ENCODE measurements at places on chromosomes 7 and 10.

DNA sequence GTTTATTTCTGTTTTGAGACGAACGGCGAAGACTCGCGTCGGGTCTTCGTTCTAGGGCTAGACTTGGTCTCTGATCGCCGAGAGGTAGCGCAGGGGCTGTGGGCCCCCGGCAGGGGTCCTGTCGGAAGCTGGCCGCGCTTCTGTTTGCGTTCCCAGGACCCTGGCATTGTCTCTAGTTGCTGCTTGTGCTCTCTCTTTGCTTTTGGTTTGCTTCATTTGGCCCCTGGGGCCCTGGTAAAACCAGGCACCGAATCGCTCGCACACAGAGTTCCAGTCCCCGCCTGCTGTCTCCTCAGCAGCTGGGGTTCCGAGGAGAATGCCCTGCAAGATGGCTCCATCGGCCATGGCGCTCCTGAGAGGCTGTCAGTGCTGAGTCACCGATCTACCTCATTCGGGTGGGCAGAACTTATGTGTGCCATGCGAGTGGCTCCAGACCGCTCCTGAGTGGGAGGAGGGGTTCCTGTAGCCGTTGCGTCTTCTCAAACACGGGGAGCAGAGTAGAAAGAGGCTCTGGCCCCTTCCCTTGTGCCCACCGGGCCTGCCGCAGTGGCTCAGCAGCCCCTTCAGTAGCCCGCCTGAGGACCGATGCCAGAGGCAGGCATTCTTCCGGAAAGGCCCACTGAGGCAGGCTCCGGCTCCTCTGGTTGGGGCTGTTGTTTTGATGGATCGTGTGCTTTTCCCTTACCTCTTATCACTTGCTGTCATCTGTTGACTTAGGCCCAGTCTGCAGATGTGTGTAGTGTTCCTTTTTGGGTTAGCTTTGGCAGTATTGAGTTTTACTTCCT lies 826 bp downstream of the CHPF2 start:
- peak; percentile 56 for DNase-seq

GRCh38 chr7:149854611-149855360 lies 16.6 kb downstream of the ZNF862 start:
- no peak for DNase-seq

DNA sequence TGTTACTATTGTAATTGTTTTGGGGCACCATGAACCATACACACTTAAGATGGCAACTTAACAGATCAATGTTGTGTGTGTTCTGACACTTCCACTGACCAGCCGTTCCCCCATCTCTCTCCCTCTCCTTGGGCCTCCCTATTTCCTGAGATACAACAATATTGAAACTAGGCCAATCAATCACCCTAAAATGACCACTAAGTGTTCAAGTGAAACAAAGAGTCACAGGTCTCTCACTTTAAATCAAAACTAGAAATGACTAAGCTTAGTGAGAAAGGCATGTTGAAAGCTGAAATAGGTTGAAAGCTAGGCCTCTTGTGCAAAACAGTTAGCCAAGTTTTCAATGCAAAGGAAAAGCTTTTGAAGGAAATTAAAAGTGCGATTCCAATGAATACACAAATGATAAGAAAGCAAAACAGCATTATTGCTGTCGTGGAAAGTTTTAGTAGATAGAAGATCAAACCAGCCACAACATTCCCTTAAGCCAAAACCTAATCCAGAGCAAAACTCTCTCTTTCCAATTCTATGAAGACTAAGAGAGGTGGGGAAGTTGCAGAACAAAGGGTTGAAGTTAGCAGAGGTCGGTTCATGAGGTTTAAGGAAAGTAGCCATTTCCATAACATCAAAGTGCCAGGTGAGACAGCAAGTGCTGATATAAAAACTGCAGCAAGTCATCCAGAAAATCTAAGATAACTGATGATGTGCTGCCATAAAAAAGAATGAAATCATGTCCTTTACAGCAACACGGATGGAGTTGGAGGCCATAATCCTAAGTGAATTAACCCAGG lies 90.6 kb downstream of the MTPN start:
- DNase-seq = no peak

GRCh38 chr10:58645416-58646146 lies 132.9 kb downstream of the BICC1 start:
- DNase-seq = no peak

DNA sequence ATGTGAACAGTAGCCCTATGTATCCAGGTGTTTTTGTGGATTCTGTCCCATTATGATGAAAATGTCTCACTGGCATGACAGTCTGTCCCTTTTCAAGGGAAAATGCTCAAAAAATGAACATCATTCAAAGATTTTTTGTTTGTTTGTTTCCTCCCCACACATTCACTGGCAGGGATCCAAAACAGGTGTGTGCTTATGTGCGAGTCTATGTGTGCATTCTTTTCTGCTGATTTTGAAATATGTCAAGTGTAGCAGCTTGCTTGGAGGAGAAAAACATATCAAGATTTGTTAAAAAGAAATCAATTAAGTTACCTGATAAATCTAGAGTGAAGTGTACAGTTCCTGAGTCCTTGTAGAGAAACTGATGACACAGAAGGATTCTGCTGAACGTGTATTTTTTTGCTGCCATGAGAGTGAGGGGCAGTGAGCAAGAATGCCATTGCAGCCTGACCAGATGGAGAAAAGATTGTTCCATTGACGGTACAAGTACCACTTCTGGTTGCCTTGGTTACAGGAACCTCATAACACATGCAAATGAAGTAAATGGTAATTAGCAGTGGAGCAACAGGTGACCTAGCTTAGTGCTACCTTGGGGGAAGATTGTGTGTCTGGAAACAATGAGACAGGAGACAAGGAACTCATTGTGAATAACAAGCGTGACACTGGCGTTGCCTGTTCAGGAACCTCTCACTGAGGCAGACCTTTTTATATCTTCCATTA lies 277.4 kb upstream of the PHYHIPL start:
- DNase-seq = no peak

DNA sequence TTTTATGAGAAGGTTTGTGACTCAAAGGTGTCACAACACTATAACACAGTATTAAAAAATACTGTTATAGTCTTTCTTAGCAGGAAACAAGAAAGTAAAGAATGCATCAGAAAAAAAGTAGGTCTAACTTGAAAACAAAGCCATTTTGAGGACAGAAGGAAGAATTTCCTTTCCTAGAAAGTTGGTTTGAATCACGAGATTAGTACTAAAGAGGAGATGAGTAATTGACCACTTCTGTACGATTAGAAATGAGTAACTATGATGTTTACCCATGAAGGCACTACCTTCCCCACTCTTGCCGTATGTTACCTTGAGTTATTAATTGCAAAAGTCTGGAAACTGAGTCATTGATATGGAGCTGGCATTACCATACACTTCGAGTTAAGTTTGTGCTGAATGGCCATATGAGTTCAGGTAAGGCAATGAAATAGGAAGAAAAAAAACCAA lies 65.2 kb downstream of the FAM185A start:
- DNase-seq = no peak

GRCh38 chr7:131302876-131303707 lies 24.6 kb upstream of the MKLN1 start:
- DNase-seq = peak; percentile 25

DNA sequence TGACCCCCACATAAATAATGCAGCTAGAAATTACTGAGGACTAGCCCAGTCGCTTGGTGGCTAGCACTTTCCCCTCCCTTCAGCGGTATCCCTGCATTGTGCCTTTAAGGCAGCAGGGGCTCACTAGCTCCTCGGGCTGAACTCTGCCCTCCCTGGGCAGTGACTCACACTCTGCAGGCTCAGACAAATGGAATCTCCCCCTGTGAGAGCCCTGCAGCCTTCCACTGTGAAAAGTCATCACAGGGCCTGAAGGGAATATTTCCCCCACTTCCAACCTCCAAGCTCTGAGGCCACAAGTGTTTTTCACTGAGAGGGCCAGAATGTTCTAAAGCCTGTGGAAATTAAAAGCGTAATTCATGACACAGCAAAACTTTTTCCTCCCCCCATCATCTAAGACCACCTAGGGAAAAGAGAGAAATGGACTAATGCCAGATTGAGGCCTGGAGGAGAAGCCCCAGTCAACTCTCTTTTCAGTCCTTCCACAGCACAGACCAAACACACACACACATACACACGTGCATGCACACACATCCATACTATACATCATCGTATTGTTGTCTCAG lies 93.6 kb upstream of the COL1A2 start:
- DNase-seq = no peak

DNA sequence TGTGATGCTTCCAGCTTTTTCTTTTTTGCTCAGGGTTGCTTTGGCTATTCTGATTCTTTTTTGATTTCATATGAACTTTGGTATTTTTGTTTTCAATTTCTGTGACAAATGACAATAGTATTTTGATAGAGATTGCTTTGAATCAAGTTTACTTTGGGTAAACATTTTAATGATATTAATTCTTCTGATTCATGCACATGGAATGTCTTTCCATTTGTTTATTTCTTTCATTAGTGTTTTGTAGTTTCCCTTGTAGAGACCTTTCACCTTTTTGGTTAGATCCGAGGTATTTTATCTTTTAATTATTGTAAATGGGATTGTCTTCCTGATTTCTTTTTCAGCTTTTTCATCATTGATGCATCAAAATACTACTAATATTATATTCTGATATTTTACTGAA lies 93.2 kb downstream of the LANCL2 start:
- DNase-seq = no peak

GRCh38 chr7:139915864-139916716 lies 87.0 kb downstream of the TBXAS1 start:
- DNase-seq = peak; percentile 13

- DNase-seq = no peak
Observed at GRCh38 chr10:29737074-29737593, 102.4 kb upstream of the SVIL start.

DNA sequence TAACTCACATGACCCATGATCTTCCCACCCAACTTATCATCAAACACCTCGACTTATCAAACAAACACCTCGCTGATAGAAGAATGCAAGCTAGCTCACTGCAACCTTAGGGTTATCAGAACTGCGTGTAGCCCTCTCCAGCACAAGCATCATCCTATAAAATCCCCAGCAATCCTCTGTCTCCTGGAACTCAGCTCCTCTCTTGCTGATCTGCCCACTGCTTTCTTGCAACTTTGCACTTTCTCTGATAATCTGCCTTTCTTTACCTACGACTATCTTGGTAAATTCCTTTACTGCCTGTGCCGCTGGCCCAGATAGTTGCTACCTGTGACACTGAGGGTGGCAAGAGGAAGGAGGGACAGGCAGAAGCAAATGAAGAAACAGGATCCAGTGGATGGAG lies 210.9 kb downstream of the ACTR3B start:
- DNase-seq = no peak

- DNase-seq = no peak
Observed at GRCh38 chr10:52778511-52779392, 6.2 kb upstream of the MBL2 start.

DNA sequence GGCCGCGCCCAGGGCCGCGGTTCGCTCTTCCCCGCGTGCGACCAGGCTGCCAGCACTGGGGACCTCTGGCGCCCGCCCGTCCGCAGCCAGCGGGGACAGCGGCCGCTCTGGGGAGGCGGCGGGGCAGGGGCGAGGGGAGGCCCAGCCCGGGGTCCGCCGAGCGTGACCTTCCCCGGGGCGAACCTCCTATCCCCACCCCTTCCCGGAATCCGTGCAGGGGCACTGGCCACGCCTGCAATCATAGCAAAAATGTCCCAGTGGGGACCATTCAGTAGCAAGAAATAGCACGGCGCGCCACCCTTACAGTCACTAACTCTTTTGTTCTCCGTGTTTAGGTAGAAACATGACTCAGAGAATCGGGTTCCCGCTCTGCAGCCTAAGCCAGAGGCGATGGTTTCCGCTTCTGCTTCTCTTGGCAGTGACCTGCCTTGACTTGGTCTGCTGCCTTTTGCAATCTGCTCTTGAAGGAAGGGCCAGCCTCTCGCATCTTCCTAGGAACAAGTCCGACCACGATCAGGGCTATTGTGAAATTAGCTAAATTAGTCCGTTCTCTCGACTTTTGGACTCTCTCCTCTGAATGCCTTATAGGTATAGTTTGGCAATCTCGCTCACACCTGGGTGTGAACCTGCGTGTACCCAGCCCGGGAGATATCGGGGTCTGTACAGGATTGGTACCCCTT lies 79.3 kb upstream of the ACBD5 start:
- DNase-seq = no peak

- no peak for DNase-seq
Observed at GRCh38 chr7:68256295-68256694, 1259.7 kb downstream of the TYW1 start.

- DNase-seq = no peak
Observed at GRCh38 chr7:147982307-147982706, 608.3 kb upstream of the C7orf33 start.

- no peak for DNase-seq
Observed at GRCh38 chr7:41811941-41812340, 109.1 kb upstream of the INHBA start.

DNA sequence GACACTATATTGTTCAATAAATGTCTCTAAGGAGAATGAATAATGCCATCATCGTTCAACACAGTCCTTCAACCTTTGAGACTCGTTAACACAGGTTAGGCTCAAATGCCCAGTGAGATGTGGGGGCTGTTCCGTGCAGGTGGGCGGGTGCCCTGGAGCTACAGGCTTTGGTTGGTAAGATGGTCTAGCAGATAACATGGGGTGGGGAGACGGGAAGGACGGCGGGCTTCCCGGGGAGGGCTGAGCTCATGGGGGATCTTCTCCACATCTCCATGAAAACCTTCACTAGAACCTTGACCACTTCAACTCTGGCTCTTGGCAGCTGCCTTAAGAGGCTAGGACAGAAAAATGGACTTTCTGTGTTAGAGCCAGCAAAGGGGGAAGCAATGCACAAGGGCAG lies 134.1 kb upstream of the TCERG1L start:
- no peak for DNase-seq

GRCh38 chr10:17022896-17023295 lies 106.7 kb downstream of the CUBN start:
- no peak for DNase-seq

- peak; percentile 85 for DNase-seq
Observed at GRCh38 chr7:95772771-95773581, 622 bp downstream of the DYNC1I1 start.

- DNase-seq = no peak
Observed at GRCh38 chr7:116242178-116242577, 31.8 kb downstream of the TES start.

- no peak for DNase-seq
Observed at GRCh38 chr7:99235925-99236324, 28.0 kb upstream of the KPNA7 start.

Measured in posterior cingulate gyrus (tissue), 11 donors.